Thyroid gland (tissue), 4 donors: ENCODE measurements at places on chromosomes 4 and X. TPM values are rescaled to one million over a fixed set of nuclear protein-coding genes. Genes with fewer than 3 reads are reported as not detected.

ANK2 gene
- 61.4 TPM for total RNA-seq

MSMO1 gene
- 27.7 TPM for total RNA-seq

DNA sequence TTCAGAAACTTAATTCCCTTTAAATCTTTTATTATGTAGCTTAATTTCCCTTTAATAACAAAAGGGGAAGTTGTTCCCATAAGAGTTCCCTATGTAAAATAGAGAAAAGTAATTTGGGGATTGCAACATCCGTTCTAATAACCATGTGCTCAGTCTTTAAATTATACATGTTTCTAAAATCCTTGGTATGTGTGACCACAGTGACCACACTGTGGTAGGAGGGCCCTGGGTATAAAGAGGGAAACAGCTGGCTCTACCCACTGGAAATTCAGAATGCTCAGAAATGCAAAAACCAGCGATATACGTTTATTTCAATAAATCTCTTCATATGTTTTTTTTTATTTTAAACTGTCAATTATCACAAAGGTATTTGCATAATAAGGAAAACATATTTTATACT, 219.1 kb downstream of the FGF13 start:
- no peak for DNase-seq

DNA sequence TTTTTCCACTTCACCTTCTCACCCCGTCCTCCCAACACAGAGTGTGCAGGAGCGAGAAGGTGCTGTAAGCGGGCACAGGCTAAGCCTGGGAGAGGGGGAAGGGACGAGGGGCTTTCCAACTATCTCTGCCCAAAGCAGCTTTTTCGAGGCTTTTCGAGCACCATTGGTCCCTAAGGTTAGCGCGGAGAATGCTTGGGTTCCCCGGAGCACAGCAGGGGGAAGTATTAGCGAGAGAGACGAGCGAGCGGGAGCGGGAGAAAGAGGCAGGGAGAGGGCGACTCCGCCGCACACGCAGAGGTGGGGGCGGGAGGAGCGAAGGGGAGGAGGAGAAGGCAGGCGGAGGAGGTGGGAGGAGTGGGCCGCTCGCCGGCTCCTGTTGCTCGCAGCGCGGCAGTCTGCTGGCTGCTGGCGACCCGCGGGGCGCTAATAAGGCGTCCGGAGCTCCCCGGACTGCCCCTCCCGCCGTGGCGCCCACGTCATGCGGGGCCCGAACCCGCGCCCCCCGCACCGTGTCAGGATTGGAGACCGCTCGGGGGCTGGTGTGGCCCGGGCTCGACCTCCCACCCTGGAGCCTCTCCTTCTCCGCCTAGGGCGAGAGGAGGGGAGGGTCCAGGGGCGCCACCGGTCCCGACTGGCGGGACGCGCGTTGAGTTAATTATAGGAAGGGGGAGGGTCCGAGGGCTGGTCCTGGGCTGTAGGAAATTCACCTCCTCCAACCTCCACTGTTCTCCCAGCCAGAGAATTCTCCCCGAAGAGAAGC, at the start of gene ADAMTS3:
Gene ADAMTS3 (minus strand): TSS at position 263 of the 760 bp plus-strand sequence. CDS start 459 bp downstream, outside the sequence.
- peak; percentile 80 for DNase-seq

GRCh38 chr4:777520-778262, 48.2 kb downstream of the CPLX1 start:
- DNase-seq, result no peak

DNA sequence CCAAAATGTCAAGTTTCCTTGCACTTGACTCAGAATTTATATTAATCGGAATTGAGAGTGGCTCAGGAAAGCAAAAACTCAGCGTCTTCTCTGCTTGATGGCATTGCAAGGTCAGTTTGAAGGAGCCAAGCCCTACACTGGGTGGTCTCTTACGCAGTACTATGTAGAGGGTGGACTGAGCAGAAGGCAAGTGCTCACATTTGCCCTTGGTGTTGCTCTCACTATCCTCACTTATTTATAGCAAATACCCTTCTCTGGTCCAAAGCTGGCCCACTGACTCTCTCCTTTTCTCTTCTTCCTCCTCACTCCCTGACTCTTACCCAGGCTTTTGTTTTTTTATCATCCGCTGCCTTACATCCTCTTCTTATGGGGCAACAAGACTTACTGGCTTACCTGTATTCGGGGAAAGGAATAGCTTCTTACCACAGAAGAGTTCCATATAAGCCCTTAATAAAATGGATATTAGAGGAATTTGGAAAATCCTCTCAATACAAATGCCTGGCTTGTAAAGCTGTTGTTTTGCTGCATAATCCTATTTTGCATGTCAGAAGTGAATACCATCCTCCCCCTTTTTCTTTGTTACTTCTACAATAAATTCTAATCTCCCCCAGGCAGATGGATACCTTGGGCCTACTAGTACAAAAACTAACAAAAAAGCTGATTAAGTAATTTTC, 24.8 kb upstream of the GATB start:
- no peak for DNase-seq
